ENCODE measurements at places on chromosomes 4 and X.

- no peak for DNase-seq
Observed at GRCh38 chr4:114694770-114695169, 96.2 kb downstream of the UGT8 start.

GRCh38 chr4:171721937-171722336, 91.3 kb upstream of the GALNTL6 start:
- DNase-seq, result no peak

- DNase-seq, result no peak
Observed at GRCh38 chrX:120697053-120697452, 67.2 kb upstream of the C1GALT1C1 start.

- DNase-seq, result no peak
Observed at GRCh38 chrX:7614616-7615015, 228.4 kb upstream of the VCX start.

GRCh38 chrX:40871385-40872082, 136.2 kb upstream of the MED14 start:
- no peak for DNase-seq

DNA sequence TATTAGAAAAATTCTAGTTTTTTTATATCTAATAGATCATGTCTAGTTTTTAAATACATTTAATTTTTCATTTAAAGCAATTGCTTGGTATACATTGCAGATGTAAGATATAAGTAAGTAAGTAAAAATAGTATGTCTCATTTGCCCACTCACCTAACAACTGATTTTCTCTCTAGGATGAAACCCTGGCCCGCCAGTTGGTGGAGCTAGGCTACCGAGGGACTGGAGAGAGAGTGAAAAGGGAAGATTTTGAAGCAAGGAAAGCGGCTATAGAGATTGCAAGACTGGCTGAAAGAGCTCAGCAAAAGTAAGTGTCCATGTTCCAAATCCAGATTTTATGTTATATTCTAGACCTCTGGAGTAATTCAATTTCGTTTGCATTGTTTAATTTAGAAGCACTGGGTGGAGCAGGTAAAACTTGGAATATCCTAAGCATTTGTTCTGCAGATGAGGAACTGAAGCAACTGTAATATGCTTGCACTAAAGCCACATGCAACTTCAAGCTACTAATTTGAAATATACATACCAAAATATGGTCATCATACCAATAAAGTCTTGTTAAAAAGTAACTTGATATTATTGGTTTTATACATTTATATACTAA, 27.1 kb downstream of the CFAP299 start:
- DNase-seq, result peak; percentile 30

DNA sequence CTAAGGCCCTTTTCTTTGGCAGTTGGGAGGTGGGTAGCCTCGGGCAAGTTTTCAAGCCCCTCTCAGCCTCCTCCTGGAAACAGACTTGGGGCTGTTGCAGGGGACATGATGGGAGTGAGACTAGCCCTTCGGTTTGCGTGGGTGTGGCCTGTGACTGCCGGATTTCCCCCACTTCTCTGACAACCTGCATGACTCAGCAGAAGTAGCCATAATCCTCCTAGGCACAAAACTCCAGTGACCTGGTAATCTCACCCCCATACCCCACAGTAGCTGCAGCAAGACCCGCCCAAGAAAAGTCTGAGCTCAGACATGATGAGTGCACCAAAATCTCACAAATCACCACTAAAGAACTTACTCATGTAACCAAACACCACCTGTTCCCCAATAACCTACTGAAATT, 433.7 kb upstream of the AMOT start:
- no peak for DNase-seq

GRCh38 chr4:70718811-70719604, 2.8 kb upstream of the RUFY3 start:
- no peak for DNase-seq

DNA sequence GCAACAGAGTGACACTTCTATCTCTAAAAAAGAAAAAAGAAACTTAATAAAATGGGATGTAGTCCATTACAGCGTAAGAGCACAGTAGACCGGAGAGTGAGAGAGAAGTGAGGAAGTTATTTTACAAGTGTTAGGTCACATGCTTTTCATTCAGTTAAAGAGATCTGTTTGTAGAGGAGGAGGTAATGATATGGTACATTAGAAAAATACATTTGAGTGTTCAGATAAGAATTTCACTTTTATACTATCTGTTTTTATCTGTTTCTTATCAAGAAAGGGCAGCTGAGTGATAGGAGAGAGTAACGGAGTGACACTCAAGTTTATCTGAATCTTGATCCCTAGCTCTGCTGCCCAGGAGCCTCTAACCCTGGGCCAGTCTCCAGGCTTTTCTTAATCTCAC, 38.9 kb downstream of the FNIP2 start:
- no peak for DNase-seq

GRCh38 chrX:69282893-69283690, 117.8 kb upstream of the PJA1 start:
- no peak for DNase-seq

DNA sequence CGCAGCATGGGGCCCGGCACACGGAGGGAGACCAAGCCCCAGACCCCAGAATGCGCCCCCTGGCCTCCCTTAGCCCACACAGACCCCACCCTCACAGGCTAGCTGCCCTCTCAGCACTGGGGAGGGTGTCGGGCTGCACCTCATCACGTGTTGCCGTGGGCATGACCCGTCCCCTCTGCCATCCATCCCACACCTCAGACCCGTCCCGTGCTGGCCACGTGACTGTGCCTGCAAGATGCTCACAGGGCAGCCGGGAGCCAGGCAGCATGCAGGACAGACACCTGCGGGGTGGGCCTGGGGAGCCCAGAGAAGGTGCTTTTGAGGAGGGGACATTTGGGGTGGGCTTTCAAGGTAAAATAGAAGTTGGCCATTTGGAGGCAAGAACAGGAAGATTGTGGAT, 4.8 kb downstream of the MSANTD1 start:
- no peak for DNase-seq

- no peak for DNase-seq
Observed at GRCh38 chrX:47448165-47448806, 34.7 kb downstream of the ZNF41 start.

DNA sequence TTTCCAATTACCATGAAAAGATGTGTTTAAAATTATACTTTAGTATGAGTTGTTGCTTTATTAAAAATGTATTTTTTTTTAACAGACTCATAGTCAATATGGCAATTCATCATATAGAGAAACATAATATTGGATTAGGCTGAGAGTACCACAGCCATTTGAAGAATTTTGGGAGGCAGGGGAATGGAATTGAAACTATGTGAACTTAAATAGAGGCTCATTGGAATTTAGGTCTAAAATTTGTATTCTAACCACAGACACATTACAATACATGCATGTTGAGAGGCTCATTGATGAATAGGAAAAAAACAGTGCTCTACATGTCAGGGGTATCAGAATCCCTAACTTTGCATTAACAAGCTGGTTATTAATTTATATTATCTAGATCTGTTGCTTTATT, 269.6 kb downstream of the DKK2 start:
- DNase-seq, result no peak

DNA sequence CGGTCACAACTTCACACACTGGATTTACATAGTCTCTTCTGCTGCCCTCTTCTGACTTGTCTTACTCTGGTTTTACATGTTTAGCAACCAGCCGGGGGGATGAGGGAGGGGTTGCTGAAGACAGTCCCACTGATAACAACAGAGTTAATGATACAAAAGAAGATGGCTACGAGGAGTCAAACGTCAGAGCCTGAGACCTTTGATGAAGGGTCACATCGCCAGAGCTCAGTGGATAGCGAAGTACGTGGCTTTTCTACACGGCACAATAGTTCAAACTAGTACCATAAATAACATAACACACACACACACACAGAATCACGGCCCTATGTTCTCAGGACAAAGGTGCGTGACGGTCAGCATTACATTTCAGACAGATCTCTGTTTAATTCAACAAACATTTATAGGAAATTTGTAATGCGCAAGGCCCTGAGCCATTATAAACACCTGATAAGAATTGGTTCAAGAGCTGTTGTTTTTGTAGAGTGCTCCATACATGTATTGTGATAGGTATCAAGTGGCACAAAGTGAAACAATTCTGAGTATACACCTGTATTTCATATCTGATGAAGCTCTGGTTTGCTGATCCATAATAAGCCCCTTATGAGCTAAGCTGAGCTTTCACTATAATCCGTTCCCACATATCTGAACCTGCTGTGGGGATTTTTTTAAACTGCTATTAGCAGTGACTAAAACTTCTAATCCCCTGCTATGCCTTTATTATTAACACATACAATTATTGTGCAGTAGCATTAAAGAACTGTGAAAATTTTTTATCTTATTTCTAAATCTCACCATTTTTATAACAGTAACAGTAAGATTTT, 100.0 kb downstream of the NR3C2 start:
- DNase-seq, result no peak

DNA sequence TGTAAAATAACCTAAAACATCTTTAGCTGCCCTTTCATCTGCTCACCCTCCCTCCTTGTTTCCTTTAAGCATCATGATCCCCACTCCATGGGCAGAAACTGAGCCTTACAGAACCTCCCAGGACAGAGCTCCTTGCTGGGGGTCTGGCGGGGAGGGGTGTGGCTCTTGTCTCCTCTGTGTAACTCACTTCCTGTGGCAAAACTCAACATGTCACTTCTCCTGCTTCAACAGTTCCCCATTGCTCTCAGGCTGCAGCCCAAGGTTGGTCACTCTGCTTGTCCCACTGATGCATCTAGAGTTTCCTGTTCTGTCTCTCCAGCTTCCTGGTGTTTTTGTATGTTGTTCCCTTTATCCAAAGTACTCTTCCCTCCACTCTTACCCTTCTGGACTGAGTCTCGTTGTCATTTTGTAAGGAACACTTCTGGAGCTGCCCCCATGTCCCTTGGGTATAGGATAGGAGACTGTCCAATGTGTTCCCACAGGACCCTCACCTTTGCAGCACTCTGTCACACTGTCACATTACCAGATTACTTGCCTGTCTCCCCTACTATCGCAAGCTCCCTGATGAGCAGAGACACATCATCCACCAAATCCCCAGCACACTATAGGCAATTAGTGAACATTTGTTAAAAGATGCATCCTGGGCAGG, 19.6 kb downstream of the TMEM31 start:
- DNase-seq, result no peak

DNA sequence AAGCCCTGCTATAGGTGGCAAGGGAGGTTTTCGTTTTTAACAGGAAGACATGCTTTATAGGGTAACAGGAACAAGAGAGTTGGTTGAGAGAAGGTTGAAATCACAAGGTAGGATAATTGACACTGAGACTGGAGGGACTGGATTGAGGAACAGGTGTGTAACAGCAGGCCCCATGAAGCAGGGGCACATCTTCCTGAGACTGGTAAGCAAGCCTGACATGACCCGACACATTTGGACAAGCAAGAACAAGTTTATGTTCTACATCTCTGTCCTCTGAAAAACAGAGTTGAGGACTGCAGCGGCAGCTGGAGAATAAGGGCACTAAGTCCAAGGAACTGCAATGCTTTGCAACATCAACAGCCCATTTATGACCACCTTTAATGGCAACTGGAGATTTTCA, 5.2 kb downstream of the RPS4X start:
- no peak for DNase-seq

- DNase-seq, result no peak
Observed at GRCh38 chrX:37060999-37061398, 52.8 kb downstream of the FAM47C start.

GRCh38 chr4:5050520-5051277, 581 bp upstream of the STK32B start:
- peak; percentile 53 for DNase-seq

DNA sequence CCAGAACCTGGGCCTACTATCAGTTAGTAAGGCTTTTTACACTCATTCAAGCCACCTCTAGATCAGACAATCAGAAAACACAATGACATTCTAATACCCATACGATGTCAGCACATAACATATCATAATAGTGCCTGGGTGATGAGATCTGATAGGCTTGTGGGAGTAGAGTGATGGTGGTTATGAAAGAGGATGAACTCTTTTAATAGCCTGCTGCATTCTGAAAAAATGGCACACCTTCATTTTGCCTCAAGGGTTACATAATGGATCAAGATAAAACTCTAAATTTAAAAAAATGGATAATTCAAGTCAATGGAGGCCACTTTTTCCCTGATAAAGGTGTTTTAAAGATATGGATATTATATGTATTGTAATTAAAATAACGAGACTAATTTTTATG, 215.6 kb downstream of the MAML3 start:
- no peak for DNase-seq

DNA sequence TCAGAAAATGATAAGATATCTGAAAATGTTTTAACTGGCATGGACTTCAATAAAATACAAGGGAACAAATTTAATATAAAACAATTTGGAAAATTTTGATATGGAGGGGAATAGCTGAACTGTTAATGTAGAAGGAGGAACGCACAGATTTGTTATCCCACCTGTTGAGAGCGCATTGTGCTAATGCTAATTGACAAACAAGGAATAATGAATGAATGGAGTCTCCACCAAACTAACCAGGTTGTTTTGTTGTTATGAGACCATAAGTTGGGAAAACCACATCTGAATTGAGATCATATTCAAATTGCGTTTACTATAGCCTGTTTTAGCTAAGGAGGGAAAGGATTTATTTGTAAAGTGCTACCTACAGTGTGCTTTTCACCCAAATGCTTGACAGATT, 195.6 kb downstream of the ADGRL3 start:
- no peak for DNase-seq

DNA sequence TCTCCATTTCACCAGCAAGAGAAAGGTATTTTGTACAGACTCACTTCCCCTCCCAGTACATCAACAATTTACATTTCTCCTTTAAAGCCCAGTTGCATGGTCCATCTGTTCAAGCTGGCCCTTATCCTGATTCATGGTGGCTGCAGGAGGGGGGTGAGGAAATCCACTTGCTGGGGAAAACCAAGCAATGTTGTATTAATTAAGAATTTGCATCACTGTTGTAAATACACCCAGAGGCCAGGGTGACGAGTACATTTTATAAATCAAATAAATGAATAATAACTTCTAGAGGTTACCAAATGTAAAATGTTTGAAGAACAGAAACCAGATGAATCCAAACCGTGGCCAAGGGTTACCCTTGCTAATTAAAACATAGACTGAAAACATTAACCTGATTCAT, 395.9 kb upstream of the INTU start:
- DNase-seq, result no peak

- DNase-seq, result no peak
Observed at GRCh38 chr4:16269240-16269639, 43.0 kb upstream of the TAPT1 start.

DNA sequence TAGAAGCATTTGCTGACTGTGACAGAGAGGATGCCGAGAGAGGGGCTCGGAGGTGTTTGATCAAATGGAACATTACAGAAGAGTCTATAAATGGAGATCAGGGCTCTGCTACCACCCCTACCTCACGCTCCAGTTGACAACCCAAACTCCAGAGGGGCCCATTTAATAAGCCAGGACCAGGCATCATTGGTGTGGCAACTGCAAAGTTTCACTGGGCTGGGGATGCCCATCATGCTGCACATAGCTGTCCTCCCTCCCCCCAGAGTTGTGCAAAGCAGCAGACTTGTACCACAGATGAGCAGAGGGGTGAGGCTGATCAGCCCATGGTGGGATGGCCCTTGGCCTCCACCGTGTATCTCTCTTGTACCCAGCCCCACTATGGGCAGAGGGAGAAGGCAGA, 38.2 kb upstream of the XPNPEP2 start:
- no peak for DNase-seq

Data from GM12891 (cell line).